ENCODE measurements at places on chromosomes 3 and 15. TPM values are rescaled to one million over a fixed set of nuclear protein-coding genes. Genes with fewer than 3 reads are reported as not detected.

The OR5K2 gene
- total RNA-seq, result not detected

The TMEM207 gene
- not detected for total RNA-seq

The MESP1 gene
- total RNA-seq, result not detected

The RFTN1 gene
- 55.5 TPM for total RNA-seq

The LYZL4 gene
- total RNA-seq, result not detected

The ZBTB47 gene
- total RNA-seq, result 26.5 TPM

The XPC gene
- total RNA-seq, result 42.6 TPM

The COL8A1 gene
- total RNA-seq, result 21.3 TPM

The NCK1 gene
- 36.2 TPM for total RNA-seq

The CIP2A gene
- 39.9 TPM for total RNA-seq

The PLSCR4 gene
- 11.0 TPM for total RNA-seq

The UNC13C gene
- not detected for total RNA-seq

The SI gene
- total RNA-seq, result not detected

The IQCF5 gene
- not detected for total RNA-seq

The SLC15A2 gene
- not detected for total RNA-seq

The CIDEC gene
- 10.3 TPM for total RNA-seq

The CP gene
- total RNA-seq, result 0.73 TPM

The GP9 gene
- total RNA-seq, result not detected
